ENCODE measurements at places on chromosomes 3 and 15.

DNA sequence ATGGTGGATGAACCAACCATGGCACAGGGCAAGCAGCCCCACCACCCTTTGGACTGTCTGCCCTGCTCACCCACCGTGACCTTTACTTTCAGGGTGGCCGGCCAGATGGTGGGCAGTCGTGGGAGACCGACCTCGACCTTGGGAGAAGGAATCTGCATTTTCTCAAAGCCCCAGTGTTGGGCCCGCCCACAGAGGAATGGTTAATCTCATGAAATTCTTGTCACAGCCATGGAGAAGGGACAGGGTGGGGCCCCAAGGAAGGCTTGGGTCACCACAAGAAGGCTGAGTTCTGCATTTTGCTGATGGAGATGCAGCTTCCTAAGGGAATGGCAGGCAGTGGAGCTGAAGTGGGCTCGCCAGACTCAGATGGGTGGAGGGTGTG is 2.9 kb downstream of the PLXND1 start:
- DNase-seq = no peak

GRCh38 chr15:94265009-94265408 is 33.6 kb downstream of the MCTP2 start:
- no peak for DNase-seq

DNA sequence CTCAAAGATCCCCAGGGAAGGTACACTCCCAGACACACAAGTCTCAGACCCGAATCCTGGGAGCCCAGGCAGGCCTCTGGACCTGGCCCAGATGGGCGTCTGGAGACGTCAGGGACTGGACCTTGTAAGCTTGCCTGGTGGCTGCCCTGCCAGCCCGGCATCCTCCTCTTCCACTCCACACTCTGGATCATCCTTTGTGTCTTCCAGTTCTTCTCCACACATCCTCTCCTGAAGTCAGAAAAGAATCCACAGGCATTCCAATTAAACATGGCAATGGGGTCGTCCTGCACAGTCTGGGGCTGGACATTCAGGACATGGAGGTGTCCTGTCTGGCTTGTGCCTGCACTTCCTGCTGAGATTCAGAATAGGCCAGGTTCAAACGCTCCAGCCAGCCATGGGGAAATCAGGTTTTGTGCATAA is 208.8 kb upstream of the IGF1R start:
- DNase-seq = no peak

GRCh38 chr3:71579326-71579934 is 4.1 kb downstream of the FOXP1 start:
- DNase-seq = no peak

GRCh38 chr3:168095611-168096209 is at the start of gene GOLIM4:
Gene GOLIM4, minus strand, starts transcription at chr3:168095924. Its CDS starts 639 bp downstream, at chr3:168095285.
- peak; percentile 97 for DNase-seq

DNA sequence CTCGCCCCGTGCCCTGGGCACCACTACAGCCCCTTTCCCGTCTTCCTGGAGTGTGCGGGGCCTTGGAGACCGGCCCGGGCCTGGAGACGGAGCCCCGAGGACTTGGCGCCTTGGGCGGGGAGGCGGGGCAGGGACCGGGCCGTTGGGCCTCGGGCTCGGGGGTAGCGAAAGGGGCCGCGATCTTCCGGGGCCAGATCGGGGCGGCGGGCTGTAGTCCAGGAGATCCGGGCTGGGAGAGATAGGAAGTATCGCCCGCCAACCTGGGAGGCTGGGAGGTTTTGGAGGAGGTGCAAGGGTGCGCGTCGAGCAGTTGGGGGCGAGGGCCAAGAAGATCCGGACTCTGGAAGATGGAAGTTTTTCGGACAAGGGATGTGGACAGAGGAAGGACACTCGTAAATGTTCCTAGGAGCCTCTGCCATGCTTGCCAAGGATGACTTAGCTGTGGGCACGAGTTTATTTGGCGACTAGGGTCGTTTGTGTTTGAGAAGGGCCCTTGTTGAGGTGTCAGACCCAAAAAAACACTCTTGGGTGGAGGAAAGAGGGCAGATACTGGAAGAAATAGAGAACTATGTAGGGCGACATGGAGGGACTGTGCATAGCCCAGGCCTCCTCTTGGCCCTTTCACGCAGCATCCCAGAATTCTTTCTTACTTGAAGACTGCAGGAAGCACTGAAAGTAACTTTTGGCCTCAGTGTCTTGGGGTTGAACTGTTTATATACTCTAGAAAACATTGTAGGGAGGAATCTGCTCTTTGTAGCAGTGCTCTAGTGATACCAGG is 712 bp downstream of the RTF1 start:
- DNase-seq = no peak

DNA sequence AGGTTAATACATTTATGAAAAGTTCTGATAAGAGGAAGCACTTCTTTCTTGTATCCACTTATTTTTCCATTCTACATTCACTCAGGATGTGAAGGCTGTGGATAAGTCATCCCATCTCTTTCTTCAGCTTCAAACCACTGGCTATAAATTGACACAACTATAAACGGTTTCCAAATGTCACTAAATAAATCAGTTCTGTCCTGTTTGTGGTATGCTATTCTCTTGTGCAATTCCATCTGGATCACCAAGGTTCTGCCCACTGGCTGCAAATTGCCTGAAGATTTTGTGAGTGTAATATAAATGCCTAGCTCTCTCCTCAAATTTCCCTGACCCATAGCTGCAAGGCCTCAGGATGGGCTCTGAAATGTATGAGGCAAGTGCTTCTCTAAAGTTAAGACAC is 7.1 kb upstream of the LMOD3 start:
- DNase-seq = no peak

All from right lung (tissue), 10 donors.